Epithelial cell of esophagus (primary cell): ENCODE measurements at places on chromosomes 1 and 21.
A peak's percentile ranks its signal among the peaks of the same experiment; 100 is the strongest.

DNA sequence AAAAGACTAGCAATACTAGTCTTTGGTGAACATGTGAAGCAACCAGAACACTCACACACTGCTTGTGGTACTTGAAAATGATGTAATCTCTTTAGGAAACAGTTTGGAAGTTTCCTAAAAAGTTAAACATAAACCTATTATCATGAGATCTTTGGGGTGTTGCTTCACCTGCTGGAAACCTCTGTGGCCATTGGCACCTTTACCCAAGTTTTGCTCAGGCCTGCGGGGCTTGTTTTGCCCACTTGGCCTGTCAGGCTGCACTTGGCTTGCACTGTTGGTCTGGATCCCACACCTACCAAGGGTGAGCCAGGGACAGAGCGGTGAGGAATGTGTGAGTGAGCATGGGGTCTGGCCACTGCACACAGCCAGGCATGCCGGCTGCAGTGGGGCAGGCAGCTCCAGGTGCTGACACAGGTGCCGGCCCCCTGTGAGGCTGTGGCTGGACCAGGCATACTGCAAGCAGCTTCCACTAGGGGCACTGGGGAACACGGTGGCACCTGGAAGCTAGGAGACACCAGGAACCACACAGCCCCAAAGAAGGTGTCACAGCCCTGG, 14.4 kb upstream of the FNBP1L start:
- DNase-seq: peak; percentile 27

GRCh38 chr1:90726986-90727480, 9.9 kb upstream of the BARHL2 start:
- DNase-seq: no peak

- no peak for DNase-seq
These were observed 19.7 kb downstream of the VASH2 start for GRCh38 chr1:212970085-212970484.

- no peak for DNase-seq
These were observed 94.4 kb upstream of the COL6A1 start for GRCh38 chr21:45887120-45887611.

- no peak for DNase-seq
These were observed 232.6 kb upstream of the POU3F1 start for GRCh38 chr1:38279148-38279547.

GRCh38 chr1:50542362-50542761, 119.1 kb upstream of the DMRTA2 start:
- DNase-seq: no peak

DNA sequence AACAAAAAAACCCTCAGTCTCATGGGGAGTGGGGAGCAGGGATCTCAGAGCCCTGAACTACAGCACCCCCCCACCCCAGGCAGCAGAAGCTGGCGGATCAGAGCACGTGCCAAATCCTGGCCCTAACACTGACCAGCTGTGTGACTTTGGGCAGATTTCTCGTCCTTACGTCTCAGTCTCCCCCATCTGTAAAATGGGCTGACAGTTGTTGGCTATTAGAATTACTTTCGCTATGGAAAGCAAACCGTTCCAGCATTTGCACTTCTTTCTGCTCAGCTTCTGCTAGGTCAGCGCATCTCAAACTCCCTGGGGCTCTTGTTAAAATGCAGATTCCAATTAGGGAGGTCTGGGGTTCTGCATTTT, 15.5 kb downstream of the TNFRSF8 start:
- no peak for DNase-seq

DNA sequence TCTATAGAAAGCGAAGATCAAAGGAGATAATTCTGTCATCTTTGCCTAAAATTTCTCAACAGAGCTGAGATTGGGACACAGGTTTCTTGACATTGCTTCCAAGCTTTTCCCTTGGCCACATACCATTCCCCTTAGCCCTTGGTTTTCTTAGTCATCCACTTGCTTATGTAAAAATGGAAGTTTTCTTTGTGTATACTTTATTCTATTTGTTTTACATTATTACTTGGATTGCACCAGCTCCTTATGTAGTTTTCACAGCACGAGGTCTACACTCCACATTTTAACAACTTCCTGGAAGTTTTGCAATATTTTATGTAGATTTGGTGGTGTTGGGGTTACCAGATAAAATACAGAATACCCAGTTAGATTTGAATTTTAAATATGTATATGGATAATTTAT, 129.8 kb downstream of the PLA2G4A start:
- DNase-seq: peak; percentile 85

DNA sequence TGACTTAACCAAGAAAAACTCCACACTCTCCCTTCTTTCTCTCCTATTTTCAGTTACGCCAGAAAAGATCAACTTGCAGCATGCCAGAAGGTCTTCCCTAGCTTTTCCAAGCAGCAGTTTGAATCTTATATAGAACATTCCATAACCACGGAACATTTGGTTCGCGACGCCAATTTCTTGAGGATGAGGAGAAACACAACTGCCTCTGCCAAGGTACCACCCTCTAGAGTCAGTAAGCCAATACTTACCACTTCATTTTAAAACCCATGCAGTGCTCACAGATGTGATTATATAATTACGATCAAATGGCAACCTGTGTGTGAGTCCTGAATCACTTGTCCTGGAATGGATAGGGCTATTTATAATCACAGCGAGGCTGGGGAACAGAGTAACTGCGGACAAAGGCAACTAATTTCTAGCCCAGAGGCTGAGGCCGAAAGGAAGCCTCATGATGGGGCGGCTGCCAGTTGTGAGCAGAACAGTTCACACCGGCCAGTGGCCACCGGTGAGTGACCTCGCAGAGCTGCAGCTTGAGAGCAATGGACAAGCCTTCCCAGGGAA, 43.2 kb upstream of the BACE2 start:
- no peak for DNase-seq

DNA sequence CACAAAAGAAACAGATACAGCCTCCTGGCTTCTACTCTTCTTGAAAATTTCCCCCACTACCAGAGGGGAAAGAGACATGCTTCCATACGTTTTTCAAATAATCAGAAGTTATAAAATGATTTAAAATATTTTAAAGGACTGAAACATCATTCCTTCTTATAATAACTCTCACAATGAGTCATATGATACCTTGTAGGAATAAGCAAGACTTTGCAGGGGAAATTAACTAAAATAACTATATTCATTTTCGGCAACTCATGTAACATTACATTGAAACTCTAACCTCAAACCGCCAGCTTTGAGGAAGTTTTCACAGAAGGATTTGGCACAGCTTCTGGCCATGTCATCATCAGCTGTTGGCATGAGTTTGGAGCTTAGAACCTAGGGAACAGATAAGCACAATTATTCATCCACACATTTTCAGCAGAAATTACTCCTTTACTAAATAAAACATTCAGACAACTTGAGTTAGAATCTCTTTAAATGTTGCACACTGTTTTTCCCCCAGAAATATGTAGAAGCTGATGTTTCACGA, 85.9 kb downstream of the USP24 start:
- DNase-seq: peak; percentile 24

GRCh38 chr1:211985556-211986264, 49.6 kb downstream of the INTS7 start:
- no peak for DNase-seq

DNA sequence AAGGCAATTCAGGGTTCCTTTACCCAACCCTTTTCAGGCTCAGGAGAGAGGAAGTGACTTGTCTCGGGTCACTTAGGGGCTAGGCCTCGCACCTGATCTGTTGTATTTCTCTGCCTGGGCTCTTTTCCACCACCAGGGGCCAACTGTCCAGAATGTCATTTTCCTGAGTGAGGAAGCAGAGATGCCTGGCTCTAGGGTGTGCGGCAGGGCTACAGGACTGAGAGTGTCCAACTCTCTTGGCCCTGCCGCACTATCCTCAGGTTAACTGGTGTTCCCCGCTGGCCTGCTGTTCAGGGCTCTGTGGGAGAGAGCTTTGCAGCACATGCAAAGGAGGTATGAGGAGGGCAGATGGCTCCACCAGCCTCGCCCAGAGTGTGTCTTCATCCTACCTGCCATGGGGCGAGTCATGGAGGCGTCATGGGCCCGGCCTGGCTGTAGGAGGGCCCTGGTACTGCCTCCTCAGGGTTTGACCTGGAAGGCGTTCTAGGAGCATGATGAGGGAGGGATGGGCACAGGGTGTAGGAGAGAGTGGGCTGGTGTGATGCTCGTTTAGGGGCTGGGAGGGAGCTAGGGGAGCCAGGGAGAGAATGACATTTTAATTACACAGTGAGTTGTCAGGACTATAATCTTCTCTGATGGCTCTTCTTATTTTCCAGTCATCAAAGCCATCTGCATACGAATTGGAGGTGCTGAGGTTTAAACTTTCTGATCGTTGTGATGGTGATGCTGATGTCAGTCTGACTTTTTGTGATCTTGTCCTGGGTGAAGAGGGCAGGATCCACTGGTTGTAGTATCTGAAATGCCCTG, 128.3 kb downstream of the NOS1AP start:
- DNase-seq: peak; percentile 40
